ENCODE measurements at places on chromosomes 1 and 21. TPM values are rescaled to one million over a fixed set of nuclear protein-coding genes. Genes with fewer than 3 reads are reported as not detected.

Gene MROH7
- total RNA-seq: under 0.01 TPM

GRCh38 chr1:156488566-156489165 lies 11.9 kb downstream of the MEF2D start:
- DNase-seq: no peak

DNA sequence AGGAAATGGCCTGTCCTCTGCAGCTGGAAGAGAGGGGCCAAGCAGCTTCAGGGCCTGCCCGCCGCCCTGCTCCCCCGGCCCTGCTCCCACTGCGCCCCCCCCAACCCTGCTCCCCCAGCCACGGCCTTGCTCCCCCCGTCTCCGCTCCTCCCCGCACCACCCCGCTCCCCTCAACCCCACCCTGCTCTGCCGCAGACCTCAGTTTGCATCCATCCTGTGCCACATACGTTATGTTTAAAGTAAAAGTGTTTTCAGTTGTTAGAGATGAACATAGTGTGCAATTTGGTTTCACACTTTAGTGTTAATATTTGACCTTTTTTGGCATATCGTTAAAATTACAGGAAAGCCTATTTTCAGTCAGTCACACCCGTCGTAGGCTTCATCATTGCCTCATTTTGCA lies 34.1 kb upstream of the DIP2A start:
- no peak for DNase-seq

Gene KPRP
- total RNA-seq: not detected

GRCh38 chr1:60101516-60101915 lies 27.9 kb upstream of the C1orf87 start:
- no peak for DNase-seq

GRCh38 chr1:44170281-44170823 lies 28.9 kb upstream of the KLF18 start:
- peak; percentile 28 for DNase-seq

Gene KRTAP21-2
- total RNA-seq: not detected

DNA sequence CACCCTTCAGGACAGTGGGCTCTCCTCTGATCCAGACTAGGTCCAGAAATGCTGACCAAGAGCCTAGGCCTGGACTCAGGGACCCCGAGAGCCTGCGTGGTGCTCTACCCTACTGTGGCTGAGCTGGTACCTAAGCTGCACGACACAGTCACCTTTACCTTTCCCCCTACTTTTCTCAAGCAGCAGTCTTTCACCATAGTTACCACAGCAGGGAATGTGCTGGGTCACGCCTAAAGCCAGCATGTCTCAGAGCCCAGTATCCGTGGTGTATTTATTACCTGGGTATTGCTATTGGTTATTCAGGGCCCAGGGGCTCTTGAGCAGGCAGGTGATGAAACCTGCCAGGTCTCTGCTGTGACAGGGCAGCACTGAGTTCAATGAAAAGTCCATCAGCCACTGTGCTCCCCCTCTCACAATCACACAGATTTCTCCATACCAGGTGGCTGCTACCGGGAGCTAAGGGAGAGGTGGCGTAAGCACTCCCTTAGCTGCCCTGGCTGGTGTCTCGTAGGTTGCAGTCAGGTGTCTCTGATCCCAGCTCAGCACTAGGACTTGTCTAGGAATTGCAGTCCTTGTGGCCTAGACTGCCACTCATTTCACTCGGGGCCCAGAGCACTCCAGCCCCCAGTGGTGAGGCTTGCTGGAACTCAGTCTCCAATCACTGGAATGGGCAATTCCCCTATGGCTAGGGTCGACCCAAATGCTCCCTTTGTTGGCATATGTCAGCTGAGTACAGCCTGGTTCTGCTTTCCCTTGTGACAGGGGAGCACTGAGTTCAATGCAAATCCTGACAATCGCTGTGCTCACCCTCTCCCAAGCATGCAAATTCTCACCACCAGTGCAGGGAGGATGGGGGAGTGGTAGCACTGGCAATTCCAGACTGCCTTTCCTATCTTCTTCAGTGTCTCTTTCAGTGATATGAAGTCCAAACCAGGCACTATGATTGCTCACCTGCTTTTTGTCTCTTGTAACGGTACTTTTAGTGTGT lies 128.7 kb downstream of the PHTF1 start:
- no peak for DNase-seq

Gene CADM3
- total RNA-seq: 2.1 TPM

Gene LCE1F
- not detected for total RNA-seq

Gene PTGER3
- total RNA-seq: 1.5 TPM

Gene NFYC
- total RNA-seq: 17.5 TPM

DNA sequence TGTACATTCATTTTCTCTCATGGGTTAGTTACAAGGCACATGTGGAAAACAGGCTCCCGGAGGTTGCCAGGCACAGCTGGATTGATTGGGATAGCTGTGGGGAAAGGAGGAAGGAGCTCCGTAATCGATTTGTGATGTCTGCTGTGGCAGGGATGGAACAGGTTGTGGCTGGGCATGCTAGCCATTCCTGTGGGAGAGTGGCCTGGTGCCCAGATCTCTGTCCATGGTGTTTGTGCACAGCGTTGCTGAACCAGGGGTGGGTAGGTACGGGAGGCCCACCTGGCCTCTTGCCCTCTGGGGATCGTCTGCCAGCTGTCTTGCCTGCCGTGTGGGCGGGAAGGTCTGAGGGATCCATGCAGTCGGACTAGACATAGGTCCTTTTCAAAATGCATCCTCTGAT lies 302.8 kb upstream of the VAMP3 start:
- DNase-seq: peak; percentile 44

GRCh38 chr1:163182330-163182949 lies 20.3 kb downstream of the RGS5 start:
- no peak for DNase-seq

DNA sequence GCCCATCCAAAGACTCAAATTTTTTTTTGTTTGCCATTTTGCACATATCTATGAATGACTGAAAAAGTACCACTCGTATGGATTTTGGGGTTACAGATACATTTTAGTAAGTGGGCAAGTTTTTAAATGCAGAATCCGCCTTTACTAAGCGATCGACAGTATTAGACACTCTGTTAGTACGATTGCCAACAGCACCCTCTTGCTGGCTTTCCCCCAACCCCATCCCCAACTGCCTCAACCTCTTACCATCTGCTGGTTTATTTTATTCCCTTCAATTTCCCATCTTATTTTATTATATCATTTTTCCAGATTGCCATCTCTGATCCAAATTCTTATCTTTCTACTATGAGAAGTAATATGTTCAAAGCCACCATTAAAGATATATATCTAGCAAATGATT lies 244.8 kb downstream of the LRRIQ3 start:
- DNase-seq: no peak

- DNase-seq: no peak
These were observed 60.6 kb downstream of the KCNAB2 start for GRCh38 chr1:6106321-6106731.

Gene UBL4B
- not detected for total RNA-seq

Gene SPATA46
- total RNA-seq: not detected

- DNase-seq: no peak
These were observed 4.3 kb downstream of the HNRNPU start for GRCh38 chr1:244860078-244860477.

- no peak for DNase-seq
These were observed 11.5 kb downstream of the ADAMTSL4 start for GRCh38 chr1:150560576-150561253.

DNA sequence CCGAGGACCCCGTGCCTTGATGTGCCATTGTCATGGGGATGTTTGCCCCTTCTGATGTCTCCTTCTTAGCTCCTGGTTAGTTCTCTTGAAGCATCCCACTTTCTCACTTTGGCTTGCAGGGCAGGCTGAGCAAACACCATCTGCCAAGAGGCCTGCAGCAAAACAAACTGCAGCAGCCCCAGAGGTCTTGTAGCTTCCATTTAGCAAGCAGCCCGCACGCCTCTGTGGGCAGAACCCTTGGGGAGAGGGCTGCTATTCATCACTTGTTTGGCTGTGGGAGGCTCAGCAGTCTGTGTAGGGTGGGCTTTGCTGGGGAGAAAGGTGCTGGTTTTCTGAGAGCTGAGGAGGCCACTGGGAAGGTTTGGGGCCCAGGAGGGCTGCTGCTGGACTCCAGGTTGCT lies 56.7 kb downstream of the KCNC4 start:
- DNase-seq: no peak

DNA sequence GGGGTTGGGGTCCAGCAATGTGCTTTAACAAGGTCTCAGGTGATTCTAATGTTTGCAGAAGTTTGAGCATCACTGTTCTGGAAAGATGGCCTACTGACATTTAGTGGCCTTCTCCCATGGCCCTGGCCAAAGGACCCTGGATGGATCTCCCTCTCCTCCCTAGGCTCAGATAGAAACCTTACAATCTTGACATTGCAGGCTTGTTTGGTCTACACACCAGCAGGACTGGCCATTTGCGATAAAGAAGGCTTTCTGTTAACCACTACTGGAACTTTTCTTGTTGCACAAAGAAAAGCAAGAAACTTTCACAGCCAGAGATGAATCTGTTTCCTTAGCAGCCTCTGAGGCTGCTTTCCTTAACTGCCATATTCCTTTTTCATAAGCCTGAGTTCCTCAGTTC lies 6.2 kb downstream of the DNALI1 start:
- DNase-seq: no peak

GRCh38 chr1:31814631-31815306 lies 1.1 kb downstream of the SPOCD1 start:
- no peak for DNase-seq

GRCh38 chr1:18001725-18002124 lies 105.9 kb upstream of the IGSF21 start:
- DNase-seq: no peak

Gene TIAM1
- 0.51 TPM for total RNA-seq

- DNase-seq: peak; percentile 79
These were observed 522.7 kb downstream of the PLPP3 start for GRCh38 chr1:56056438-56057287.

DNA sequence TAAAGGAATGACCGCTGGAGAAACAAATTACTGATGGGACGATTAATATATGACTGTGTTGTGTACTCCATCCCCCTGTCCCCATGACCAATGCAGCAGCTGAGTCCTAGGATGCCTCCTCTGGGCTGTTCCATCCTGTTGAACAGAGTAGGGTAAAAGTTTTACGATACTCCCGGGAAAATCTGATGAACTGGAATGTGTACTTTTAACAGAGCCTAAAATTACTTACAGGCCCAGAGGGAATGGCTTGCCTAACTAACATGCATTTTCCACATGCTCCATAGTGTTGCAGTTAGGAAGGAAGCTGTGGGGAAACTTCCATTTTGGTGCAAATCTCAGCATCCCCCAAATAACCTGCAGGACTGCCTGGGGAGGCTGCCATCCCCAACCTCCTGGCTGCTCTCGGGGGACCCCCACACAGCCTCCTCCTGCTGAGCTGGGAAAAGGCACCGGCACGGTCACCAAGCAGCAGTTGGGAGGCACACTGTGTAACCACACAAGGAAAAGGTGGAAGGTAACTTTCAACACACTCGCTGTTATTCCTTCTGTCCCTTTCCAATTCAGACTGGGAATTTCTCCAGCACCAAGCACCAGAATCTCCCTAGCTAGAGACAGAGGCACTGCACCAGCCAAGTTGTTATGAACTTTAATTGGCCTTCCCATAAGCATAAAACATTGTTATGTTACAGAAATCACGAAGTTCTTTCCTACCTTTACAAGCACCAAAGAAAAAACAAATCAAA lies 97.2 kb downstream of the BCAR3 start:
- DNase-seq: no peak

- no peak for DNase-seq
These were observed 402.3 kb upstream of the USP24 start for GRCh38 chr1:55617288-55617982.
